ENCODE measurements at places on chromosomes 7 and 10.

DNA sequence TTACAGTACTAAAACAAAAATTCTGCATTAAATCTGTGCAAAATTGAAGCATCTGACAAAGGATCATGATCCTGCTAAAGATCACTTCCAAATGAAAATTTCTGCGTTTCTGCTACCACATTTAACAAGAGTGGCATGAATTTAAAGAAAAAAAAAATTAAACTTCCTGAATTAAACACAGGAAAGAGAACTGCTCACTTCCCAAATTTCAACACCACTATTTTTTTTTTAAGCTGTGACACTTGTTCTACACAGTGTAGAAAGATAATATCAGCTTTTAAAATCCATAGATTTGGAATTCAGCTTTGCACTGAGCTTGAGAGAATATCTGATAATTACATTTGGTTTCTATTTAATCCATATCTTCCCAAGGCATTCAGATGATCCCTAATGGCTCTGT lies 73.6 kb downstream of the EPC1 start:
- DNase-seq: no peak

GRCh38 chr7:36659172-36659516 lies 65.2 kb downstream of the AOAH start:
- DNase-seq: peak; percentile 10

GRCh38 chr7:79593866-79594301 lies 140.4 kb upstream of the MAGI2 start:
- DNase-seq: no peak

DNA sequence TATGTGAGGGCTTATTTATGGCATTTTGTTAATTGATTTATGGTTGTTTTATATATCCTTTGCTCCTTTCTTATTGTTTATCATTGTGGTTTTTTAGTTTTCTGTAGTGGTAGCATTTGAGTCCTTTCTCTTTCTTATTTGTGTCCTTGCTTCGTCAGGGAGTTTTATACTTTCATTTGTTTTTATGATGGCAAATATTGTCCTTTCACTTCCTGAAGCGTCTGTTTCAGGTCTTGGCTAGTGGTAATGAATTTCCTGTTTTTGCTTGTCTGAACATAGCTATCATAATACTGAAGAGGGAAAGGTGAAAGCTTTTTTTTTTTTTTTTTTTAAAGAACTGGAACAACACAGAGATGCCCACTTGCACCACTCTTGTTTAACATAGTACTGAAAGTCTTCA lies 228.2 kb downstream of the ATRNL1 start:
- no peak for DNase-seq

DNA sequence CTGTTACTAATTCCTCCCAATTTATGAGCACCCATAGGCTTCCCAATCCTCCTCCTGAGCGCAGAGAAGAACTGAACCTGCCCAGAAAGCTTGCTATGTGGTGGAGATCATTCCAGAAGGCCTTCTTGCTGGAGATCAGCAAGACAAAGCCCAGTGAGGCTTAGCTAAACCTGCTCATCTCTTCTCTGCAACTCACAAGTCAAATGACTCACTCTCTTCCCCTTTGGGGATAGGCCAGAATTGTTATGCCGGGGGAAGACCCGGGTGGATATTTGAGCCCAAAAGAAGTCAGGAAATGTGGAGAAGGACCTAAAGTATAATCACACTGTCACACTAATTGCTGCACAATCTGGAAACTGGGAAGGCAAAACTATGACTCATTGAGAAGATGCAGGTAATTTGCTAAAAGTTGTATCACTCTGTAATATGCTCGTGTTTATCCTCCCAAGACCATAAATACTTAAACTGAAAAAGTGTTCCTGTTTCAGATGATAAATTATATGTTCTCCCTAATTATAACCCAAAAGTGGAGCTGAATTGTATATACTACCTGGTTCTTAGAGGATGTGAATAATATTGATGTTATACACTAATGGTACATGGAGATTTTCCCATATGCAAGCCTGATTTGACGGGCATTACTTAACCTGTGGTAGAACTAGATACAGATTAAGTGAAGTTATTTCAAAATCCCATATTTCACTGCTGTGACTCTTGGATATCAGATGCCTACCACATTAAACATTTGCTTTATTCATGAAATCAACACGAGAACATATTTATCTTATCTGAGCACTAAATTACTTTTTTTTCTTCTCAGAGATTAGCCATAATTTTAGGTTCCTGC lies 6.4 kb downstream of the NEBL start:
- DNase-seq: no peak

DNA sequence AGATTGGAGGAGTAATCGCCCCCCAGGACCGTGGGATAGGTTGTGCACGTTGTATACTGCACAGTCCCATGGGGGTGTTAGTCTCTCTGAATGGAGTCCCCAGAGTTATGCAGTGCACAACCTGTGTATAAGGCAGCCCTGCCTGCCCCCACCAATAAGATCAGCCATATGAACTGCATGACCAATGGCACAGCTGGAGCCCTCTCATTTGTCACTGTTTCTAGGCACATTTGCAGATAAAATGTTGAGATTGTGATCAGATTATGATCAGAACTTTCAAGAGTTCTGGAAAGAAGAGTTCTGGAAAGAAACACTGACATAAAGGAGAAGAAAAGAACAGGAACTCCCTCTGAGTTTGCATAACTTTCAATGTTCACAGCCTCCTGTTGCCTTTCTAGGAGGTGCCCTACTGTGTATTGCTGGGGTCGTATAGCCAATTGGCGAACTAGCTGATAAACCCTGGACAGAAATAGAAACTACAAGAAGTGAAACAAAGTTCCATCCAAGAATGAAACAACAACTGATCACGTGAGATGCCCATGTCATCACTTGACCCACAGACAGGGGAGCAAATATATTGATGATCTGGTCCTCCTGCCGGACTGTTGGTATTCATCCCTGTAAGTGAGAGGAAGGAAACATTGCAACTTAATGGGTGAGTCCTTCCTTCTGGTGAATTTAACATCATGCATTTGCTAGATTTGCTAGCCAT lies 49.6 kb upstream of the TOMM7 start:
- DNase-seq: no peak

GRCh38 chr10:127215866-127216265 lies 19.5 kb upstream of the INSYN2A start:
- DNase-seq: no peak

- DNase-seq: no peak
These were observed 30.0 kb downstream of the SFXN4 start for GRCh38 chr10:119135513-119135881.

DNA sequence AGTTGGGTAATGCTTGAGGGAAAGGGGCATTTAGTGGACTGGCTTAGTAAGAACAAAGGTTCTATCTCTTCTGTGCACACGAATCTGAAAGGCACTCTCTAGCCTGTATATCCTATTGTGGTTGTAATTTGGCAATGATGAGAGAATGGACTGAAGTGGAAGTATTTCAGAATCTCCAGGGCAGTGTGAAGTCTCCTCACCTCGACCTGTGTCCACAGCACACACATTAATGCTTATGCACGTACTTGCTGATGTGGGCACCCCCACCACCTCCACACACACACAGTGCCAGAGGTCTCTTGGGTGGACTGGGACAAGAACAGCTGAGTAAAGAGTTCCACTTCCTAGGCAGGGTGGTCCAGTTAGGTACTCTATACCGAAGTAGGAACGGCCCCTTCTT lies 6.9 kb downstream of the SMC3 start:
- DNase-seq: no peak

GRCh38 chr10:6135039-6135438 lies 46.2 kb downstream of the RBM17 start:
- no peak for DNase-seq

DNA sequence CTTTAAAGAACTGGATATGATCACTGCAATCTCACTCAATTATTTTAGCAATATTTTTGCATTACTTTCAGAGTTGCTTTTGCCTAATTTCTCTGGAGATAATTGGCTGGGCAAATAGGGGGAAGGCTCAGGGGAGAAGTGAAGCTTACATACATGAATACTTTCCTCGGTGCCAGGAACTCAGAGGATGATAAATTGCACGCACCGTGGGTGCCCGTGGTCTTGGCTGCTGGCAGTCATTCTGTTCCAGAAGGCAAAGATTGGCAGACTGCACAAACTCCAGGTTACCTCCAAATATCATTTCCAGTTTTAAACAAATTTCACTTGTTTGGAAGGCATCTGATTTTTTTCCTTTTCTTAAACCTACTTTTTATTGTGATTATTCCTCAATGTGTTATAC lies 197.8 kb upstream of the TMEM72 start:
- no peak for DNase-seq

GRCh38 chr7:132933072-132933458 lies 148.8 kb downstream of the CHCHD3 start:
- peak; percentile 14 for DNase-seq

- no peak for DNase-seq
These were observed 9.5 kb downstream of the C7orf25 start for GRCh38 chr7:42902331-42902730.

- no peak for DNase-seq
These were observed 122.8 kb downstream of the ZNF365 start for GRCh38 chr10:62496925-62497324.

- no peak for DNase-seq
These were observed 92.4 kb downstream of the ARID5B start for GRCh38 chr10:61993711-61994401.

- no peak for DNase-seq
These were observed 440.7 kb downstream of the PLXDC2 start for GRCh38 chr10:20256969-20257368.

- DNase-seq: no peak
These were observed 5.7 kb downstream of the GIGYF1 start for GRCh38 chr7:100688326-100688860.

GRCh38 chr7:96667026-96667425 lies 42.6 kb downstream of the SEM1 start:
- DNase-seq: no peak

DNA sequence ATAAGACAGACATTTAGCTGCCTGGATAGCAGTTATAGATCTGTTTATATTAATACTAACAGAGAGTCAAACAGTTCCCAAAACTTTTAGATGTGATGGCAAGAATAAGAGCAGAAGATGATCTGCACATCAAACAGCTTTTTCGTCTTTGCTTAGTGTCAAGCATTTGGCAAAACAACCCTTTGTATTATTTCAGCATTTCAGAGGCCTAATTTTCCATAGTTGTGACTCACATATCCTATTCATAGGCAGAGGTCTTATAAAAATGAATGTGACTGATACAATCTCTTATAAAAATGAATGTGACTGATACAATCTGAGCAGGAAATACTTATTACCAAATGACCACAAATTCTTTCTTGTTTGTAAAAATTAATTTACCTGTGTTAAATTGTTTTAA lies 71.2 kb downstream of the LRRTM3 start:
- no peak for DNase-seq

DNA sequence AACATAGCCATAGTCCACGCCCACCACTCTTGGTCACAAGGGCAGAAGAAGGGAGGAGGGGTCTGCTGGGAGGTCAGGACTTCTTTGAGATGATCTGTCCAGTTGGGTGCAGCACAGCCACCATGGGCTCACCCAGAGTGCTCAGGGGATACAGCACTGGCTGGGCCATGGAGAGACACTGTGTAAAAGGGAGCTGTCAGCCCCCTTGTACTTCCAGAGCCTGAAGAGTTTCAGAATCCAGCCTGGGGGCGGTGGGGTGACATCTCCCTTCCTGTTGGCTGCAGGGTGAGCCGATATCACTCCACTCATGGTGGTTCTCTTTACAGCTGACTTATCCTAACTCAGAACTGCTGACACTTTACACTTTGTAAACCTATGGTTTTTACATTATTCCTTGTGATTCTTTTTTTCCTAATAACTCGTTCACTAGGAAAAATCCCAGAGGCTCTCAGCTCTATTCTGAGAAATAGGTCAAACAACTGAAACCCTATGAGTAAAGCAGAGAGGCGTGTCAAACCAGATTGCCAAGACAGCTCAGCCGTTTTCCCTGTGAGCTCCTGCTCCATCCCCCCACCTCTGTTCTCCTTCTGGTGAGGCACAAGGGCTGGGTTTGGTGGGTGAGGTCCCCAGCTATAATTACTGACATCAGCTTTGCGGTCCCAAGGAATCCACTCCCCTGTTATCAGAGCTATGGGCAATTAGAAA lies 3.2 kb upstream of the MRPS24 start:
- peak; percentile 86 for DNase-seq

GRCh38 chr10:88012641-88013040 lies 149.2 kb downstream of the PTEN start:
- DNase-seq: no peak

GRCh38 chr10:82660986-82661385 lies 786.0 kb downstream of the NRG3 start:
- no peak for DNase-seq

DNA sequence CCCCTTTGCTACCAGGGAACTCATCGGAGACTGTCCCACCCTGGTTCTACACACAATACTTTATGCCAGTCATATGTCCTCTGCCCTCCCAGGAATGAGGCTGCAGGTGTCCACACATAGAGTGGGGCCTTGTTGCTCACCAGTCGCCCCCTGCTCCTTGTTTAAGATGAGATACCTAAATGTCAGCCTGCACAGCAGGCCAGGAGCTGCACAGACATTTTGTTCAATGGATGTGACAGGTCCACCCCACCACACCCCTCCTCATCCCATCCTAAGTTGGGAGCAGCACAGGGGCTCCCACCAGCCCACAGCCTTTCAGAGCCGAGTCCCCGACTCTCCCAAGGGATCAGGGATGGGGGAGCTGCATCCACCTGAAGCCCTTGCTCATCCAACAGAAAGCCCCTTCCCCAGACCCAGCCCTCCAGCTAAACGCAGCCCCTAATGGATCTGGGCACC lies 6.2 kb upstream of the GRID1 start:
- no peak for DNase-seq

DNA sequence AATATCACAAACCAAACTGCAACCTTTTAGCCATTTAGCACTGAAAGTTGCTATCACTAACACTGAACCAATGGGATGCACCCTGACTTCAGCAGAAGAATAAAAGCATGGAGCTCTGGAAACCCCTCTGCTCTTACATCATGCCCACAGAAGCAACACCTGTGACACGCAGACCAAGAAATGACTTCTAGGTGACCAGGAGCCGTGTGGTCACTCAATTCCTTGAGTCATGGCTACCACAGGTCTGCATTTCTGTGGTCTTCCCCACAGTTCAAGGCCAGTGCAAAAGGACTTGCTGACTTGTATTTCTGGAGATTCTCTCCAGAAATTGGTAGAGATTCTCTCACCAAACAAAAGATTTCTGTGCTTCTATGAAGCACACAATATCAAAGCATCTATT lies 38.3 kb downstream of the NRCAM start:
- no peak for DNase-seq

DNA sequence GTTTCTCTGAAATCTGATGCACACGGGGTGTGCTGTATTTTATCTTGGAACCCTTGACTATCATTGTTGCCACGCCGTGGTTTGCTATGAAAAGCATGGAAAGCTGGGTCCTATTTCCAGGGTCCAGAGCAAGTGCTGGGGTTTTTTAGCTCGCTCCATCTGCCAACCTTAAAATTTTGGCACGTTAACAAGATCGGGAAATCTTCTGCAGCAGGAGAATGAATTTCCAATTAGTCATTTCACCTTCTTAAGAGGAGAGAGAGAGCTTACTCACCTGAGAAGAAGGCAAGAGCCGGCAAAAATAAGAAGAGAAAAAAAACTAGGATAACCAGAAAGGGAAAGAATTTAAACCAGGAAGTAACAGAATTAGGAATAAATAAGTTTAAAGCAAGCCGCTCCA lies 223.6 kb upstream of the CELF2 start:
- no peak for DNase-seq
